Fibroblast of skin of left quadriceps (primary cell): ENCODE measurements at places on chromosomes 16 and 17.

GRCh38 chr16:6777624-6778023 is 555.0 kb upstream of the RBFOX1 start:
- no peak for DNase-seq

GRCh38 chr17:77792626-77793025 is 165.9 kb upstream of the TNRC6C start:
- DNase-seq = no peak

GRCh38 chr17:58265271-58265670 is 15.5 kb downstream of the MPO start:
- no peak for DNase-seq

DNA sequence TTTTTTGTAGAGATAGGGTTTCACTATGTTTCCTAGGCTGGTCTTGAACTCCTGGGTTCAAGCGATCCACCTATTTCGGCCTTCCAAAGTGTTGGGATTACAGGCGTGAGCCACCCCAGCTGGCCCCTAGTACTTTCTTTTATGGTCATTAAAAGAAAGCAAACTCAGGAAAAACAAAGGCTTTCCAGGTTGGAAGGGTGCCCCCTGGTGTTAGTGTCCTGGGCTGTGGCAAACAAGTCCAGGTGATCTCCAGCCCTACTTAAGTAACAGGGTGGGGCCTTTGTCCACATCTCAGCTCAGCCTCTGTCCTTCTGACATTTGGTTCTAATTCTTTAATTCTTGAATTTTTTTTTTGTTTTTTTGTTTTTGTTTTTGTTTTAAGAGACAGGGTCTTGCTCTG is 6.9 kb downstream of the IGFBP4 start:
- no peak for DNase-seq

DNA sequence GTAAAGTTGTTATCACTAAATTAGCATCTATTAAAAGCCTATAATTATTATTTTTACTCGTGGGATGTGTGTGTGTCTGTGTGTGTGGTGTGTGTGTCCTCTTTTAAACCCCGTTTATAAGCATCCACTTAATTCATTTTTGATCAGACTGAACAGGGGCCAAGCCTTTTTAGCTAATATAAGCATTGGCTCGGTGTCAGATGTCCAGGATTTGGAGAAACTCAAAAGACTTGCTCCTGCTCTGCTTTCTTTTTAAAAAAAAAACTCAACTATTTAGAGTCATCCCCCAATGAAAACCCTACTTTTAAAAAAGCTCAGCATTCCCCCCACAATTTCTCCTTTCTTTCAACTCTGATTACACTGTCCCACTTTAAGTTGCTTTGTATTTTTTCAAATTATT is 459.3 kb upstream of the MAF start:
- DNase-seq = no peak

- no peak for DNase-seq
Observed at GRCh38 chr16:71568551-71568950, 8.3 kb downstream of the TAT start.

- no peak for DNase-seq
Observed at GRCh38 chr17:76599694-76600460, 14.2 kb upstream of the ST6GALNAC2 start.

- no peak for DNase-seq
Observed at GRCh38 chr17:44502598-44503146, 534 bp downstream of the GPATCH8 start.

DNA sequence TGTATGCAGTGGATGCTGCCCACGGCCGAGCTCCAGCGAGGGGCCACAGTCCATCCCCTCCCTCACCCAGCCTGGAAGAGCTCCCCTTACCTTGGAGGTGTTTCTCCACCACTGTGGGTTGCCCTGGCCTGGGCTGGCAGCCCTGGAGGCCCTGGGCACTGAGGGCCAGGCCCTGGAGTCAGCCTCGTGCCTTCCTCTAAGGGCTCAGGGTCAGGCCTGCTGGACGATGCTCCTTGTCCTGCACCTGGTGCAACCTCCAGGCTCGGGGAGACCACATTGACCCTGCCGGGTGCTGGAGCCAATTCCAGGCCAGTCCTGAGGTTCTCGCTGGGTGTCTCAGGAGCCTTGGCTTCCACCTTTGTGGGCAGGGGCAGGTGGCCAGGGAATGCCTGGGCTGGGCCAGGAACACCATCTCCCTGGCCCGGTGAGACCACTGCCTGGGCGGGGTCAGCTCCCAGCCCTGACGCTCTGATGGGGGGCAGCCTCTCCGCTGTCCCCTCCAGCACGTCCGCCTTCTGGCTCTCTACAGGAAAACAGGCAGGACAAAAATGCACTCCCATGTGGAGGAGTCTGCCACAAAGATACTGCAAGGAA is 10.4 kb downstream of the MYLK3 start:
- no peak for DNase-seq

DNA sequence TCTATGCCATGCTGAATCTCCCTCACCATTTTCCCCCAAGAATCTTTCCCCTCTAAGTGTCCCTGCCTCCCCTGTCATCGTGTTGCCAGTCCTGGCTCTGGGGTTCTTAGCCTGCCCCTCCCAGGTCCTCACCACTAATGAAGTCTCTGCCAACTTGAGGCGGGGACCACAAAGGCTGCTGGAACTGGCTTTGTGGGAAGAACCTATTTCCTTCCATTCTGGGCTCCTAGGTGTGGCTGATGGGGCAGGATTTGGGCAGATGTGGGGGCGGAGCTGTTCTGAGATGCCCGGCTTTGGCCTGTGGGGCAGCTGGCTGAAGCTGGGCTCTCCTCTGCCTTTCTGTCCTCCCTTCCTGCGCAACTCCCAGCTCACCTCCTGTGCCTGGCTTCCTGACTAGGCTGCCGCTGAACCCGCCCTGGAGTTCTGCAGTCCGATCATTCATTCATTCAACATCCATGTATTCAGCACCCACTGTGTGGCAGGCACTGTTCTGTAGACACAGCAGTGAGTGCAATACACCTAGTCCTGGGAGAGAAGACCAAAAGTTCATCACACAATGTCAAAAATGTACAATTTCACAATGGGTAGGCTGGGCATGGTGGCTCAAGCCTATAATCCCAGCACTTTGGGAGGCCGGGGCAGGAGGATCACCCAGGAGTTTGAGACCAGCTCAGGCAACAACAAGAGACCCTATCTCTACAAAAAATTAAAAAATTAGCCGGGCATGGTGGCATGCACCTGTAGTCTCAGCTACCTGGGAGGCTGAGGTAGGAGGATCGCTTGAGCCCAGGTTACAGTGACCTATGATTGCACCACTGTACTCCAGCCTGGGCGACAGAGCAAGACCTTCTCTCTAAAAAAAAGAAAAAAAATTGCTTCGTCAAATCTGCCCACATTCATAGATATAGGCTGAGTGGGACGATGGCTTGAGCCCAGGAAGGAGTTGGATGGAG is 1.9 kb upstream of the SNN start:
- no peak for DNase-seq

- DNase-seq = no peak
Observed at GRCh38 chr17:33055171-33055611, 63.5 kb downstream of the SPACA3 start.

DNA sequence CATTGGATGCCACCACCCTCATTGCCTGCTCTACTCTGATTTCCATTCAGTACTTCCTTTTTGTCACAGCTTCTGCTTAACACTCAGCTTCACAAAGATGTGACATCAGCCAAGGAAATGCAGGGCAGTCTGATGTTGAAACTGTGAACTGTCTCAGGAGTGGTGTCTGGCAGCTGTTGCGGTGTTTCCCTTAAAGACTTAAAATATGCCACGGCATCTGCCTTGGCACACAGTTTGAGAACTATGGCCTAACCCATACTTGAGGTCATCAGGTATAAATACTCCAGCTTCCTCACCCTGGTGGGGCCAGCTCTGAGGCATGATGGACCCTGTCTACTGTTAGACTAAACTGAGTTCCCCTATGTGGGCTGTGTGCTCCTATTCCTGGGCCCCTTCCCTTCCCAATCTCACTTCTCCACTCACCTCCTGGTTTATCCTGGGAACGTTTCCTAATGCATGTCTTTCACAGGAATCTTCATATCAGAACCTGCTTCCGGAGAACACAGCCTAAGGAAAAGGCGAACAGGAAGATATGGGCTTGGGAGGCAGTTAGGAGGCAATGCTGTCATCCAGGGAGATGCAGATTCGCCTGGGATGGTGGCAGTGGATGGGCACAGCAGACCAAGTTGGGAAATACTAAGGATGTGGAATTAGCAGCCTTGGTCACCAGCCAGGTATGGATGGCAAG is 96.5 kb downstream of the WSCD1 start:
- DNase-seq = no peak

DNA sequence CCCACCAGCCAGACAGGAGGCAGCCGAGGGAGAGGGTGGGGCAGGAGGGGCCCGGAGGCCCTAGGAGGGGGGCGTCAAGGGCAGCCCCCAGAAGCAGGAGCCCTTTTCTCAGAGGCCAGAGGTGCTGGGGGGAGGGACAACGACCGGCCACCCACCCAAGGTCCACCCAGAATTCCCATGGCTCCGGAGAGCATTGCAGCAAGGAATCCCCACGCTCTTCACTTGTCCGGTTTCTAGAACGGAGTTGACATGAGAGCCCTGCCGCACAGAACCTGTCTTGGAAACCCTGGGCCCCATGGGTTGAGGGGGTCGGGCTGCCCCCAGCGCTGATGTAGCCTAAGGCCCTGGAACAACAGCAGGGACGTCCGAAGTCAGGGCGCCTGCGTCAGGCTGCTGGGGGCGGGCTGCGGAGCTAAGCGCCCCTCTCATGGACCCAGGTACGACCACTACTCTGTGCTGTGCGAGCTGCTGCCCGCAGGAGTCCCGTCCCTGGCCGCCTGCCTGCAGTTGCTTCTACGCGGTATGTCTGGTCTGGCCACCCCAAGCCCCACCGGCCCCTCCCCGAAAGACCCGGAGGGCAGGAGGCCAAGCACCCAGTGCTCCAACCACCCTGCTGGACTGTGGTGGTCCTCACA is 11.2 kb downstream of the CYBC1 start:
- DNase-seq = no peak

DNA sequence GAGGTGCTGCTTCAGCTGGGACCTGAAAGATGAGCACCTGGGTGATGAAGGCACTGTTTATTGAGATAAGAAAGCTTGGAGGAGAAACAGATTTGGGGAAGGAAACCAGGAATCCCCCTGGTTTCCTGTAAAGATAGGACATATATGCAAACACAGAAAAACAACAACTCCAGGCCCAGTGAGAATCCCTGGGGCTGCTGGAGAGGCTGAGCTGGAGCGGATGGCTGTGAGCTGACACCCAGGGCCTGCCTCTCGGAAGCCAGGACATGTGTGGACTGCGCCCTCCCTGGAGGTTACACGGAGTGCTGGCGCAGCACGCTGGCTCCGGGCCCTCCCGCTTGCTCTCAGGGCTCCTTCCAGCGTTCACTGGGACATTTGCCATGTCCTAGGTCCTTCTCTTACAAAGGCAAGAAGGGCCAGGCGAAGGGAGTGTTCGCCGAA is 57.5 kb downstream of the CYB5B start:
- no peak for DNase-seq

GRCh38 chr16:29839822-29840221 is 19.6 kb downstream of the MVP start:
- no peak for DNase-seq

GRCh38 chr17:75834928-75835653 is 9.1 kb downstream of the UNC13D start:
- DNase-seq = no peak

DNA sequence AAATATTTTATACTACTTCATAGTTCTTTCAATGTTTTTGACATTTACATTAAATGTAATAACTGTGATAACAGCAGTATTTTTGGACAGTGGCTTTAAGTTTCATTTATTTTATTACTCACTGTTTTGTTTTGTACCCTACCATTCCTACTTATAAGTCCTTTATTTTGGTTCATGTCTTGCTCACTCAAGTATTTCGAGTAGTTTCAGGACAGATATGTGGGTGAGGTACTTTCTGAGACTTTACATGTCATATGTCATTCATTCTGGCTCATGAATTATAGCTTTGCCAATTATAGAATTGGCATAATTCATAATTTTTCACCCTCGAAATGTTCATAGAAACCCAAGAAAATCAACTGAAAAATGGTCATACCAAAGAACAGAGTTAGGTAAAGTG is 44.4 kb downstream of the PIK3R5 start:
- DNase-seq = no peak

DNA sequence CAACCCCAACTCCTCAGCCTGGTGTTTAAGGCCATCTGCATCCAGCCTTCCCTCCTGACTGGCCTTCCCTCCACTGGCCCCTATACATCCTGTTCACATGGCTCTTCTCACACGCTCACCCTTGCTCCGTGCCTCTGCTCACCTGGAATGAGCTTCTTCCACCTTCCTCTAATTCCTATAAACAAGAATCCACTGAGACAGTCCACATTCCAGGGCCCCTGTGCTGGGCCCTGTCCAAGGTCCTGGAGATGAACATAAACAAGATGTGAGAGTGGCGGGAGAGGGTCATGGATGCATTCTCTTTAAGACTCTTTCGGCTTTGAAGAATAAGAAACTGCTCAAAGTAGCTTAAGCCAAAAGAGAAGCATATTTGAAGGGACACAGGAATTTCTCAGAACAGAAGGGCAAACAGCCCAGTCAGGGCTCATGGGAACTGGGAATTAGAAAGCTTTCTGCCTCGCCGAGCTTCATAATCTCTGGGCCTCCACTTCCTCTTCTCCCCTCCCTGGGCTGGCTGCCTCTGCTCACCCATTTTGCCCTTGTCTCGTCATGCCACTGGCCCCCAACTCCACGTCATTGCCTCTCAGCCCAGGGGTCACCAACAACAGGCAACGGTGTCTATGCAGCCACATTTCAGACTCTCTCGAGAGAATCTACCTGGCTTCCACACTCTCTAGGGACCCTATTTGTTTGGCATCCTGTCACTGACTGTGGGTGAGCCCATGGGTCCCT is 13.5 kb downstream of the SPPL2C start:
- DNase-seq = peak; percentile 15

DNA sequence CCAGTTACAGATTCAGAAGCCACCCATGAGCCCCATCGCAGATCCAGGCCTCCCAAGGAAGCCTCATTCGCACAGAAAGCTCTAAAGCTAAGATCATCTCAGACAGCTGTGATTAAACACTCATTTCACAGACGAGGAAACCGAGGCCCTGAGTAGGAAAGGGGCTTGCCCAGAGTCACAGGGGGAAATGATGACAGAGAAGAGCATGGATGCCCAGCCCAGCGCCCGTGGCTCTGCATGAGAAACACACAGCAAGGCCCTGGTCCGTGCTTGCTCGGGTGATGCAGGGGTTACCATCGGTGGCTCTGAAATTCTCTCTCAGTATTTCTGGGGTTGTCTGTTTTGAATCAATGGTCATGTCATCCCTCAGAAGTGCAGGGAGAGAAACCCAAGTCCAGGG is 109.6 kb downstream of the C16orf78 start:
- no peak for DNase-seq

- DNase-seq = peak; percentile 70
Observed at GRCh38 chr17:16282522-16282921, 65.5 kb downstream of the PIGL start.

- no peak for DNase-seq
Observed at GRCh38 chr16:83661656-83662055, 146.1 kb upstream of the HSBP1 start.
